ENCODE measurements at places on chromosomes 1 and 21. TPM values are rescaled to one million over a fixed set of nuclear protein-coding genes. Genes with fewer than 3 reads are reported as not detected.
A peak's percentile ranks its signal among the peaks of the same experiment; 100 is the strongest.

DNA sequence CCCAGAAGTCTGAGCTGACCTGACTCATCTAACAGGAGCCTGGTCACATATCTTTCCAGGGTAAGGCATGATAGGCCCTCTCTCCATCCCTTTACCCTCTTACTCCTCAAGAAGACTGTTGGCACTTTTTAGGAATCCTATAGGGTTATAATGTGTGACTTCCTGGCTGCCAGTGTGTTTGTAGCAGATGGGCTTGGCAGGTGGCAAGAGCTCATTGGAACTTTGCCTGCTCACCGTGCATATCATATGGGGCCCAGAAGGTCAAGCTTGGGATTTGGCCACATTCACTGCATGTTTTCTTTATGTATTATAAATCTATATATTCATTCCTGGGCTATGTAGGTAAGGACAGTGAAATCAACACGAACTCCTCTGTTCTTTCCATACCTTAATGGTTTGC is 5.2 kb downstream of the KAZN start:
- DNase-seq, result no peak

DNA sequence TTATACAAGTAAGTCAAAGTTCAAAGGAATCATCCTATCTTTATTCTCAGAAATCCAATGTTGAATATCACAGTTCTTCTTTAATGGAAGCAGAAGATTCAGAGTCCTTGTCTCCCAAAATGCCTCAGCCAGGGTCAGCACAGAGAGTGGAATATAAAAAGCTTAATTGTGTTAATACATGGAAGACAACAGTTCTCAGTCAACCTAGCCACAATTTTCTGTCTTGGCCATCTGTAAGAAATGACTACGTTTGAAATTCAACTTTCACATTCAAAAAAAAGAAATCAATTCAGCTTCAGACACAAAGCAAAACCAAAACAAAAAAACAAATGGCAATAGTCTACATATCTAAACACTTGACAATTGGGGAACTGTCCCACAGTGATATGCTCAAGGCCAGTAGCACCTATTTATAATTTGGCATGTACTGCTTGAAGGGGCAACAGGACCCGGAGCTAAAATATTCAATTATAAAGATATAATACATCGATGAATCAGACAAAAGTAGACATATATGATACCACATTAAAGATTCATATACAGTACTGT is 27.3 kb upstream of the GLIS1 start:
- DNase-seq, result no peak

DNA sequence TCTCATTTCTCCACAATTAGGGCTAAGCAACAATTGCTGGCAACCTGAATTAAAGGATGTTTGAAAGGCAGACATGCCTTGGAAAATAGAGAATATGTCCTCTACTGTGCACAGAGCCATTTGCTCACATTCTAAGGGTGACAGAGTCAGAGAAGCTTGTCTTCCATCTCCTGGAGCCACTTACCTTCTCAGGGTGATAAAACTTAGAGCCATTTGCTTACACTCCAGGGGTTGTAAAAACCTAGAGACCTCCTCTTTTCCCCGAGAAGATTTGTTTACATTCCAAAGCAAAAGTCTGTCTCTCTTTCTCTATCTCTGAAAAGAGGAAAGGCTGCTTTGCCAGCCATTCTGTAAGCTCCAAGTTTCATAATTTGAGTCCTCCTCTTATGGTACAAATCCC is 61.3 kb downstream of the LBR start:
- DNase-seq, result no peak

DNA sequence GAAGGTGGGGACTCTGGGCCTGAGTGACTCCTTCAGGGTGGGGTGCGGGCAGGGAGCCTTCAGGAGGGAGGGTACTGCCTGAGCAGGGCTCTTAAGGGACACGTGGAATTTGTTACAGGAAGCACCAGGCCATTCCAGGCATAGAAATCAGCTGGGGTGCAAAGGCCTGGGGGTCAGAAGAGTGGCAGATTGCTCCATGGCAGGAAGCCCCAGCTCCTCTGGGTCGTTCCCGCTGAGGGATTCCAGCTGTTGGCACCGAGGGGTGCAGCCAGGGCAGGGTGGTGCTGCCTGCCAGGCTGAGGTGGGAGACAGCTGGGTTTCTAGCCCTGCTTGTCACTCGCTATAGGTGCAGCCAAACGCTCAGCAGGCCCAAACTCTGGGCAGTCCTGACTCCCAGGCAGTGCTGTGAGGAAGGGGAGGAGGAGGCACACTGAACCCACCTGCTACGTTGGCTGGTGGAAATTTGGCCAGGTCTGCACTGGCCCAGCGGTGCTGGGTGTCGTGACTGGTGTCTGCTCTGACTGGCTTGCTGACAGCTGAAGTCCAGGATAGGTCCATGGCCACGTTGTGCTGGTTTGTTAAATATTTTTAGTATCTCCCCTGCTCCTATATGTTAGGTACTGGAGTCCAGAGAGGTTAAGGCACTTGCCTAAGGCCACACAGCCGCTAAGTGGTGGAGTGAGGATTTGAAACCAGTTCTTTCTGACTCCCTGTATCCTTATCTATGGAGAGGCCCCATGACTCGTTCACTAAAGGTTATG is 19.3 kb downstream of the TNFRSF1B start:
- no peak for DNase-seq

GRCh38 chr1:52127181-52128180 is 14.4 kb upstream of the ZFYVE9 start:
- DNase-seq, result peak; percentile 71

DNA sequence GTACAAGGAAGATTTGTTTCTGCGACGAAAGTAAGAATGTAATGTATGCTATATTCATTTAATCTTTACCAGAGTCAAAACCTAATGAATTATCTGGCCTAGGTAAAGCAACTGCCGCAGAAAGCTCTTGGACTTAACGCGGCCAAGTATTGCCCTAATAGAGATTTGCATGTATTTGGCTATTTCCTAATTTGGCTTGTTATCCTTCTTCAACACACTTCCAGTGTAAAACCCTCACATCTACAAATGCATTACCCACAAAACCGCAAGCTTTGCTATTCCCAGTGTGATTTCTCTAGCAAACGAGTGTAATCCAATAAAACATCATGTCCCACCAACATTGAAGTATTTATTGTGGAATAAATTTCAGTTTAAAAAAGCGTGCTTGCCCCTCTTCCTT is 123.8 kb upstream of the LMO4 start:
- DNase-seq, result no peak

- no peak for DNase-seq
These were observed 6.6 kb downstream of the EPHB2 start for GRCh38 chr1:22717037-22717760.

DNA sequence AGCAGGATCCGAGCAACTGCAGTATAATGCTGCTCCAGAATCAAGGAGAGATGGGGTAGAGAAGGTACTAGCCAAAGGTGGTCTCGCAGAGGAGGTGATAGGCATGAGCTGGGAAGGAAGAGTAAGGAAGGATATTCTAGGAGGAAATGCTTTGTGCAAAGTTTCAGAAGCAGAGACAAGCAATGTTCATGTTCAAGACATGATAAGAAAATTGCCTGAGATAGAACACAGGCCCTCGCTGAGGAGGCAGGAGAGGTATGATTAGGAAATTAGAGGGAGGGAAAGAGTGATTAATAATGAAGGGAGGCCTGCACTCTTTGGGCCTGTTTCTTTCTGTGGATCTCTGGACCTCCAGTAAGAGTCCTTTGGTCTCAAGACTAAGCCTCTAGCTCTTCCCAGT is 12.9 kb upstream of the ETV3 start:
- no peak for DNase-seq

TGFB2 gene
- total RNA-seq, result 0.51 TPM

HCN3 gene
- 1.4 TPM for total RNA-seq

A3GALT2 gene
- not detected for total RNA-seq

KIAA1614 gene
- 8.6 TPM for total RNA-seq

AUNIP gene
- total RNA-seq, result 2.2 TPM

VCAM1 gene
- 1.4 TPM for total RNA-seq

PIGR gene
- not detected for total RNA-seq
